ENCODE measurements at places on chromosomes 2 and 18. TPM values are rescaled to one million over a fixed set of nuclear protein-coding genes. Genes with fewer than 3 reads are reported as not detected.

- DNase-seq: peak; percentile 75
- no peak overlapping the region for H3K27ac ChIP-seq
- H3K4me1 ChIP-seq: peaks cover 7% of the 10 kb centered on the region
- H3K36me3 ChIP-seq: no peaks in the 10 kb centered on the region
- no peaks in the 10 kb centered on the region for H3K27me3 ChIP-seq
- no peak overlapping the region for H3K4me3 ChIP-seq
Measured at GRCh38 chr2:222837643-222838056, 23.2 kb upstream of the ACSL3 start.

GRCh38 chr2:128315829-128316776, 2.6 kb downstream of the HS6ST1 start:
- peak overlapping the region; percentile 68 for H3K4me3 ChIP-seq
- peak; percentile 38 for DNase-seq
- H3K4me1 ChIP-seq: peaks cover 21% of the 10 kb centered on the region
- no peaks in the 10 kb centered on the region for H3K36me3 ChIP-seq
- no peaks in the 10 kb centered on the region for H3K27me3 ChIP-seq
- H3K27ac ChIP-seq: no peak overlapping the region

DNA sequence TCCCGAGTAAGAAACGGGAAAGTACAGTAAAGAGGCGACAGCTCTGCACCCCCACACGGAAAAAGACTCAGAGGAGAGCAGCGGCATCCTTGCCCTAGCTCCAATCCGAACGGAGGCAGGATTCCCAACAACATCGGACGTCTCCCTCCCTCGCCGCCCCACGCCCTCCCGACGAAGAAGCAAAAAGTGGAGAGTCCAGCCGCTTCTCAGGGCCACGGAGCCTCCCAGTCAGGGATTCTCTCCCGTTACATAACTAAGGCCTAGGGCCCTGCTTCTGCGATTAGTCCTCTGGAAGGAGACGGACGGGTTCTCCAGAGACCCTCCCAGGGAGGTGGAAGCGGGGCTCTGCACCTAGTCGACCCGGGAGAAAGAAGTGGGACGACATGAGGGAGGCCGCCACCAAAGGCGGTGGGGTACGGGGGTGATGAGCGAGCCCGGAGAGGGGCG, 587 bp downstream of the SUMO1 start:
- peak; percentile 50 for DNase-seq
- peak overlapping the region; percentile 85 for H3K4me3 ChIP-seq
- H3K4me1 ChIP-seq: no peaks in the 10 kb centered on the region
- peaks cover 1% of the 10 kb centered on the region for H3K27me3 ChIP-seq
- H3K27ac ChIP-seq: peak overlapping the region; percentile 80

- no peaks in the 10 kb centered on the region for H3K27me3 ChIP-seq
- H3K4me1 ChIP-seq: no peaks in the 10 kb centered on the region
- peaks cover 7% of the 10 kb centered on the region for H3K36me3 ChIP-seq
Measured at GRCh38 chr2:86623043-86623493, 597 bp downstream of the RNF103 start.

DNA sequence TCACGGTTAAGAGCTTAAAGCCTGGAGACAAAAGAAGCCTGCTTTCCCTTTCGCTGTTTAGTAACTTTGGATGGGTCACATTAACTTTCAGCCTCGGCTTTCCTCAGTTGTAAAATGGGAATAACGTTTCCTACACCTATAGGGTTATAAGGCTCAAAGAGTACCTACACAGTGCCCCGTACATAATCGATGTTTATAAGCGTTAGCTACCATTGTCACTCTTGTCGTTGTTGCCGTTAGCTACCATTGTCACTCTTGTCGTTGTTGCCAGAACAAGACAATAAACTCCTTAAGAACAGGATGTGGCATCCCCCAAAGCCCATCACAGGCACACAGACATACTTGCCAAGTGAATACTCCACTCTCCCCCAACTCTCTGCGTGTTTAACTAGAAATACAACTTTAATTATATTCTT, 901 bp upstream of the MFSD6 start:
- H3K4me1 ChIP-seq: peaks cover 7% of the 10 kb centered on the region
- no peak overlapping the region for H3K27ac ChIP-seq
- no peak for DNase-seq

The DLGAP1 gene
- 2.3 TPM for total RNA-seq

The TPGS2 gene
- total RNA-seq: 127 TPM
